ENCODE measurements at places on chromosomes 11 and 22.

DNA sequence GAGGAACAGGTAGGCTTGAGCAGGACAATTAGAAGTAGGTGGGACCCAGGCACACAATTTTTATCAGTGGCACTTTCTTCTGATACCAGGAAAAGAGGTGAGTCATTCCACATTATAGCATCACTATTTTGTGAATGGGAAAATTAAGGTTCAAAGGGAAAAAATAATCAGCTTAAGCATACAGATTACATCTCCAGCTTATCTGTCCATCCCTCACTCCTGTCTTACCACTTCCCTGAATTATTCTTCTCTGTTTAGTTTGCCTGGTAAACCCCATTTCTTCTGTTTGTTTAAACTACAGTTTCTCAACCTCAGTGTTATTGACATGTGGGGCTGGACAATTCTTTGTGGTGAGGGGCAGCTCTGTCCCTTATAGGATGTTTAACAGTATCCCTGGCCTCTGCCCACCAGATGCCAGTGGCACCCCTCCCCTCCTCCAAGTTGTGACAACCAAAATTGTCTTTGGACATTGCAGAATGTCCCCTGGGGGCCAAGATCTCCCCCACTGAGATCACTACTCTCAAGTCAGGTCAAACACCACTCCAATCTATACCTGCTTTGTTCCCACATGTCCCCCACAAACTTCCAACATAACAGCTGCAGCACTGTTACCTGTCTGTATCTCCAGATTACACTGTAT is 8.5 kb upstream of the XBP1 start:
- no peak for DNase-seq

DNA sequence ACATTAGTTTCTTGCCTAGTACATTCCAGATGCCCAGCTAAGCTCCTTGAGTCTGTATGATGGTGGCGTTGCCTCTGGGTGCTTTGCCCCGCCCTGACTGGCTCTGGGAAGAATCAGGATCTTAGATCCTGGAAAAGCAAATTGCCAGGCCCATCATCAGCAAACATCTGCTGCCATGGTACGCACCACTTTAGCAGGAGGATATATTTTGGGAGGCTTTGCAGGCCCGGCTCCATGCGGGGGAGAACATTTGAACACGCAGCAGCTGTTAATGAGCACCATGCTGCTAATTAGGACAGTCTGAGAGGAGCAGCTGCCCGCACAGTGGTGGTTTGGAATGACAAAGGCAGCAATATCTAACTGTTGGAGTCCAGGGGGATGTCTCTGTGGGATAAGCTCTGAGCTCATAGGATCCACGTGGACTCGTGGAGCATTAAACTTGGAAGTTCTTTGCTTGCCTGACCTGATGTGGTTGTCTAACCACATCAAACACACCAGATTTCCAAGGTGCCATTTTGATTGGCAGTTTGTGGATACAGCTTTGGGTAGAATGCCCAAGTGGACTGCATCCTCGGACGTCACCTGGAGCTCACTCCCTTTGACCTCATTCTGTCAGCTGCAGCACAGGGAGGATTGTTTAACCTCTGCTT is 217.0 kb upstream of the ZBED5 start:
- DNase-seq = no peak

GRCh38 chr22:30161051-30161469 is 80.8 kb downstream of the HORMAD2 start:
- no peak for DNase-seq

GRCh38 chr11:37946155-37946766 is 1348.2 kb upstream of the RAG2 start:
- DNase-seq = no peak

- no peak for DNase-seq
These were observed 12.6 kb downstream of the SLC43A1 start for GRCh38 chr11:57502870-57503269.
